ENCODE measurements at places on chromosomes 5 and 9.

- no peak for DNase-seq
Observed at GRCh38 chr5:67240846-67241245, 44.2 kb upstream of the CD180 start.

- DNase-seq, result no peak
Observed at GRCh38 chr5:142924135-142924883, 154.1 kb downstream of the ARHGAP26 start.

DNA sequence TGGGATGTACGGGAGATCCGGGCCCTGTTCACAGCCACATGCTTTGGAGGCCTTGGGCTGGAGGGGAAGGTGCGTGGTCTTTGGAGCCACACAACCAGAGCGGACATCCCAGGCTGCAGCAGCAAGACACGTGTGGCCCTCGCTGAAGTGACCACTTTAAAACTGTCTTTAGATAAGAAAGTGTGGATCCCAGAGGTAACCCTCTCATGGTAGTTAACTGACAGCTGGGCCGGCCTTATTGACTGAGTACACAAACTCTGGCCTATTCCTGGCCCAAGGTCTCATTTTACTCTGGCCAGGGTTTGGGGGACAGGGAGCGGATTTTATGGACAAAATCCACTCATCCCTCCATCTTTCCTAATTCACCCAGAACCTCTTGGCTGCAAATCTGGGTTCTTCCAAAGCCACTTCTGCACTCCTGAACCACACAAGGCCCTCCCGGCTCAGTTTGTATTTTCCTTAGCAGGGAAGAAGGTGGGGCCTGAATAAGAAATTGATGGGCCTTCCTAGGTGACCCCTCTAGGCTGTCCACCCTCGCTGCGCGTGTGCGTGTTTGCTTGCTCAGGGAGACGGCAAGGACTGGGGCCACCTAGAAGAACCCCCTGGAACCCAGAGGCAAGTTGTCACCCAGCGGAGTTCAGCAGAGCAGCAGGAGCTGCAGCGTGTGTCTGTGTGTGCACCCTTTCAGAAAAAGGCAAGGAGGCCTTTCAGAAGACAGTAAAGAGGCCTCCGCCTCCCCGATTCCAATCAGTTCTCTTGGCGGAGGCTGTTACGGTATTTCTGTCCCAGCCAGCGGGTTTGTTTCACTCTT lies 73.3 kb upstream of the ORM1 start:
- DNase-seq, result no peak

DNA sequence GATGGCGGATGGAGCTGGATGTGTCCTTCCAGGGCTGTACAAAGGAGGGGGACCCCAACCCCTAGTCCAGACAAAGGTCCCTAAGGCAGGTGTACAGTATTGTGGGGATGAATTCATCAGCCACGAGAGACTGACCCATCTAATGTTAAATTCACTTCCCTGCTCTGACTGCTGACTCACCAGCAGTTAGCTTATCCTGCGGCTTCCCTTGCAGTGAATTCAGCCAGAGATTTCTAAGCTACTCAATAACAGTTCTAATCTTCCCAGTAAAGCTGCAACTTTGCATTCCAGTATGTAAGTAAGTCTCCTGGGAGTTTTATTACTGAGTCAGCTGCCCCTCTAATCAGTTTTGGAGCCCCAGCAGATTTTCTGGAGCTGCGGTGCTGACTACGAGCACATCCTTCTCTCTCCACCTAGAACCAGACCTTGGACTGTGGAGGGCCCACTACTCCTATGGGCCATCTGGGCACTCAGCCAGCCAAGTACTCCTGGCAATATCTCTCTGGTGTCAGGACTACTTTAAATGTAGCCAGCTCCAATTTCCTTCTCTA lies 16.1 kb downstream of the B4GALT1 start:
- DNase-seq, result no peak

DNA sequence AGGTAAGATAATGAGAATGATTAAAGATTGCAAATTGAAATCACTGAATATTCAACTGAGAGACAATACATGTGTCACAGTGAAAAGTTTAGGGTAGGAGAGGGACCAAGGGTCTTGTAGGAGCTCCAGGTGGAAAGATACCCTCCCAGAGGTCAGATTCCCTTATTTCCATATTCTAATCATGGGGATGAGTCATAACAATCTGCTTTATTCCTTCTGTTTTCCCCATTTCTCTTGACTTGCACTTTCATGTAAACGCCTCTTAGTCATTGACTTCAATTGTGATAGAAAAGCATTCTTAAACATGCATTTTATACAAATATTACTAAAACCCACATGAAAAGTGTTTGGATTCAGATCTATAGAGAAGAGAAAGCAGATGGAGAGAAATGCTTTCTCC lies 81.3 kb upstream of the CTSL start:
- no peak for DNase-seq

DNA sequence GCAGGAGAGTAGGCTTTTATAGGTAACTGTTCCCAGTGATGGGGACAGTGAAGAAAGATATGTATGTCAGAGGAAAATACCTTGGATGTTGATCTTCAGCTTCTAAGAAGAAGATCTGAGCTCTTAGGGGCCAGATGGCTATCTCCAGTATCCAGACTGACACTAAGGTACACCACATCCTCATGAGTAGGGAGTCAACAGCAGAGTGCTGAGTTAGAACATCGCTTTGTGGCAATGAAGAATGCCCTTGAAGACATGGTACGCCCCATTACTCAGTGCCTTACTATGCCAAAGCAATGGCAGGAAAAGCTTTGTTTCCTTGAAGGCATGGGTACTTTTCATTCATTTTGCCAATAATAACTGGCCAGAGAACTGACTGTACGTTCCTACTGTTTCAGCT lies 263.7 kb downstream of the CEMIP2 start:
- peak; percentile 8 for DNase-seq

DNA sequence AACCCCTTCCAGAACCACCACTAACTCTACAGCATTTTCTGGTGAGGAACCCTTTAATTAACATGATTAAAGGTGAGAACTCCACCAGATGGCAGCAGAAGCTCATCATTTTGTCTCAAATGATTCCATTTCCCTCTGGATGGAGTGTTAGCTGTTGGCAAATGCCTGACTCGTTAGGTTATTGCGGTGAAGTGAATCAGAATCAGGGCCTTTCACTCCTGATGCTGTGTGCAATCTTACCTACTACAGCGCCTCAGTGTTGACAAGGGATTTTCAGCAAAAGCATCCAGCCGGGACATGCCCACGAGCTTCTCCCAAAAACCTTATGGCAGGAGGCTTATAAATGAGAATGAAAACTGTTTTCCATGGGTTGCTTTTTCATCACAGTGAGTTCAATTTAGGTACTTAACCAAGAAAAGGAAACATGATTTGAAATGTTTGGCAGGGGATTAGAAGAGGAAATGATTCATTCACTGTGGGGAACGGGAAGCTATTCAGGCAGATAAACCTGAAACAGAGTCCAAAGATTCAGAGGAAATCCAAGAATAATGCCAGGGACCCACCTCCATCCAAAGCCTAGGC lies 48.0 kb upstream of the CAST start:
- peak; percentile 64 for DNase-seq

DNA sequence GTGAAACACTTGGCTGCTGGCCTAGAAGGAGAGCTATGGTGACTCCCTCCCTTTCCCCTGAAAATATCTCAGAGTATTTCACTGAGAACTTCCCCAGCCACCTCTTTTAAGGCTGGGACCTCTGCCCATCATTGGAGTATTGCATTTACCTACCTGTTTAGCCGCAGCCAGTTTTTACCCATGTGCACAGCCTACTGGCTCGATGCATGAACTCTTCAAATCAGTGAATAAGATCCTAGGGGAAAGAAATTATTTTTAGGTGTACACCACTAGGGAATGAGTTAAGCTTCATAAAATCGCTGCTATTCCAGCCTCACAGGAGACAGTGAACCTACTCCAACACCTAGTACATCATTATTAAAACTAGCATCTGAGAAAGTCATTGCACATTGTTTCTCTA lies 16.8 kb upstream of the FAM174A start:
- DNase-seq, result no peak

DNA sequence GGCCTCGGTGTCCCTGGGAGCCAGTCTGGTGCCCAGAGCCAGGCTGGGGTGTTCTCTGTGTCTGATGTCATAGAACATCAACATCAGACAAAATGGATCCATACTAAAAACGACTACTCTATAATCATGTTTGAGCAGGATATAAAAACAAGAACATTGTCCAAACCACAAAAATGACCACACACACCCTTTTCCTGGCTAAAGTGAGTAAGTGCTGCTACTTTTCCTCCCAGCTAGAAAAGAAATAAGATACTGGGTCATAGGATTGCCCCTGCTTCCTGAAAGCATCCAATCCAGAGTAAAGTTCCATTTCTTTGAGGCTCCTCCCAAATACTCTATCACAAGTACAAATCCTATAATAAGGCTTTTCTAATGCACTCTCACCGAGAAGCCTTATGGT lies 19.7 kb upstream of the TRAF1 start:
- DNase-seq, result no peak

DNA sequence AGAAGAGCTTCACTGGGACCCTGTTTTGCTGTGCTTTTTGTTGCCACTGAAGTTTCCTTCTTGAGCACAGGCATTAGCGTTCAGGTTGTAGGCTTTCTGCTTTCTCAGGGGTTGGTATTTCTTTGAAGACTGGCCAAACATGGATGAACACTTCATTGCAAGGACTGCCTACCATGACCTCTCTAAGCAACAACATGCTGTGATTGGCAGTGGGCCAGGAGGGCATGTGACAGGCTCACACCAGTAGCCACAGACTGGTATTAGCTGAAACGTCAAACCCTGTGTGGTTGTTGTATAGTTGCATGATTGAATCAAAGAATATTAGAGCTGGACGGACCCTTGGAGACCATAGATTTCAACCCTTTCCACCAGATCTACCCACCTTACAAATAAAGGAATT lies 20.0 kb upstream of the MLANA start:
- DNase-seq, result no peak

DNA sequence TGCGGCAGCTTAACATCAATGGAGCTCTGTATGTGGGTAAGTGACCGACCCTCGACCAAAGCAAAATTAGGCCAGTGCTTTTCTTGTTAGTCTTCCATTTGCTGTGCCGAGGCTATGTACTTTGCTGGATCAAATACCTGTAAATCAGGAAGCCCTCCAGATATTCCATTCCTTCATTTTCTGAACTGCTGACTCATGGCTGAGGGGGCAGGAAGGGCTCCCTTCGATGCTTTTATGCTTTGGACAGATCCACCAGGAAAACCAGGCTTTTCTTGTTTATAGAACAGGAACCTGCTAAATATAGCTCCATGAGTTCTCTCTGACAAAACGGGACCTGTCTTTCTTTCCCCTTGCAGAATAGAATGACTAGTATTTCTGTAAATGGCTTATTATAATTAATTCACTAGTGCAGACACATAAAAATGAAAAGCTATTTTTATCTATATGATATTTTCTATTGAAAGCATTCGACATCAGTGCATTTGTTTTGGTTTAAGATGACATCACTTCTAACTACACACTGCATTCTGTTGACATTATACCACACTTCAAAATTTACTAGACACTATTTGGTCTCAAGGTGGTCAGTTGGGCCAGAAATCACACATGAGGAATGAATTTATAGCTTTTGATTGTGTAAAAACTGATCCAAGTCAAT lies 93.3 kb downstream of the LIFR start:
- no peak for DNase-seq

- no peak for DNase-seq
Observed at GRCh38 chr9:85522459-85523092, 219.2 kb downstream of the AGTPBP1 start.

DNA sequence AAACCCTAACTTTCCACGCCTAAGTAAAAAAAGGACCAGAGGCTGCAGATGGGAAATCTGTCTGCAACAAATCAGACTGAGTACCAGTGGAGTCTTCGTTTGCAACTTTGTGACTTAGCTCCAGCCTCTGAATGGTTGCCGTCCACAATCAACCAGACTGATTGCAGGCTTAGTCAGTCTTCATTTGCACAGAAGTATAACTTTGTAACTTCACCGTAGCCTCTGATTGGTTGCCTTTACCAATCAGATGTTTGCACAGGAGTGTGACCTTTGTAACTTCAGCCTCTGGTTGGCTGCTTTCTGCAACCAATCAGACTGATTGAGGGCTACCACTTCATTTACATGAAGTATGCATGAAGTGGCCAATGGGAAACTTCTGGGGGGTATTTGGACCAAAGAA lies 53.7 kb downstream of the TGFBR1 start:
- no peak for DNase-seq

DNA sequence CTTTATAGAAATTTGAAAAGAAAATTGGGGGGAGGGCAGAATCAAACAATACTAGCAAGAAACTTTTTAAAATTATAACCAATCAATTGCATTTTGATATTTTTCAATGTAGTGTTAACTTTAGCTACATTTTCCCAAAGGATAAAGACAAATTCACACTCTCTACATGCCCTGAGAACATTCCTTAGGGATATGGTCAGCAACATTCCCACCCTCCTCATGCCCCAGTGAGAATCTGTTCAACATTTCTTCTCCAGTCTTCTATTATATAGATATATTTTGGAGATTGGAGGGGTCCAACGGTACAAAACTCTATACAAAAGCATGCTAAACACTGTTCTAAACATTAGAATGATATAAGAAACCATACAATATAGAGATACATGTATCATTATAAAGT lies 11.6 kb upstream of the PRR16 start:
- no peak for DNase-seq

- DNase-seq, result no peak
Observed at GRCh38 chr5:132098151-132098594, 24.6 kb downstream of the CSF2 start.

- DNase-seq, result no peak
Observed at GRCh38 chr9:122922713-122923112, 8.6 kb downstream of the ZBTB26 start.

GRCh38 chr9:4059437-4059836 lies 240.4 kb downstream of the GLIS3 start:
- DNase-seq, result no peak

- no peak for DNase-seq
Observed at GRCh38 chr9:73701415-73702057, 549.9 kb downstream of the ANXA1 start.

DNA sequence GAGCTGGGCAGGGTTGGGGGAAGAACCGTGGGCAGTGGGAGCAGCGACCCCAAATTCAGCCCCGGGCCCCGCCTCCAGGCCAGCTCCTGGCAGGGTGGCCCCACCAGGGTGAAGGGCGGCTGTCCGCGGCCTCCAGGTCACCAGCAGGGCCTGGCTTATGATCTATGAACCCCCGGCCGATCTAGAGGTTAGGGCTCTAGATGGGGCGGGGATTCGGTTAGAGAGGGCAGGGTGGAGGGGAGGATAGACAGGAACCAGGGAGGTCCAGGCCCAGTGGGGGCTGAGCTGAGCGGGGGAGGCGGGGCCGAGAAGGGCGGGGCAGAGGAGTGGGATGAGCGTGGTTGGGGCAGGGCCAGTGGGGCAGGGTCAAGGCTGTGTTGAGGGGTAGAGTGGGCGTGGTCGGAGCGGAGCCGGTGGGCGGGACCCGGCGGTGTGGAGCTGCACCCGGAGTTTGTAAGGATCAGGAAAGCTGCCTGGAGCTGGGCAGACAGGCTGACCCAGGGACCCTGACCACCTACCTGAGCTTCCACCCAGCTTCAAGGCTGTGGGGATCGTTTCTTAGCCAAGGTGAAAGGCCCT lies 29.3 kb upstream of the OBP2B start:
- peak; percentile 78 for DNase-seq

DNA sequence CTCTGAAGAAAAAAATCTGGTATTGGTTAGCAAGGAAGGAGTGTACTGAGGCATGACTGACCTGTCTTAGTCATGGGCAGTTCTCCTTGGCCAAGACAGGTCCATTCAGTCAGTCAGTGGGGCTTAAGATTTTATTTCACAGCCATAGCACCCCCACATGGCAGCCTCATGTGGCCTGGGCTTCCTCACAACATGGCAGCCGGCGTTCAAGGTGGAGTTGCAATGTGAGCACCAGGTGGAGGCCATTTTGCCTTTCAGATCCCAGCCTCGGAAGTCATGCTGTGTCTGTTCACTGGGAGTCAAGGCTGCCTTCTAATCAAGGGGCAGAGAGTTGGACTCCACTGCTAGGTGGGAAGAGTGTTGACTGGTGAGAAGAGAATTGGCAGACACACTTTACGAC lies 10.3 kb upstream of the CARD19 start:
- no peak for DNase-seq

All from PC-9 (cell line).